ENCODE measurements at places on chromosomes 1 and 21. TPM values are rescaled to one million over a fixed set of nuclear protein-coding genes. Genes with fewer than 3 reads are reported as not detected.

LRRC71 gene
- 0.11 TPM for total RNA-seq

C1orf116 gene
- 0.21 TPM for total RNA-seq

FCAMR gene
- not detected for total RNA-seq

GRCh38 chr1:78620666-78621065 lies 418 bp downstream of the IFI44L start:
- H3K27me3 ChIP-seq, result no peaks in the 10 kb centered on the region
- no peak overlapping the region for H3K4me3 ChIP-seq
- DNase-seq, result no peak
- no peaks in the 10 kb centered on the region for H3K36me3 ChIP-seq
- peaks cover 6% of the 10 kb centered on the region for H3K4me1 ChIP-seq
- H3K27ac ChIP-seq, result no peak overlapping the region

GRCh38 chr1:70843452-70843851 lies 204.2 kb downstream of the PTGER3 start:
- no peak for DNase-seq
- no peaks in the 10 kb centered on the region for H3K27me3 ChIP-seq
- H3K4me3 ChIP-seq, result no peak overlapping the region
- no peaks in the 10 kb centered on the region for H3K36me3 ChIP-seq

- H3K4me1 ChIP-seq, result peaks cover 12% of the 10 kb centered on the region
- H3K4me3 ChIP-seq, result no peak overlapping the region
- DNase-seq, result no peak
- H3K27me3 ChIP-seq, result no peaks in the 10 kb centered on the region
- H3K27ac ChIP-seq, result no peak overlapping the region
Observed at GRCh38 chr1:94285031-94285654, 47.8 kb upstream of the ARHGAP29 start.

- DNase-seq, result peak; percentile 72
- H3K36me3 ChIP-seq, result no peaks in the 10 kb centered on the region
- H3K27ac ChIP-seq, result no peak overlapping the region
- H3K4me3 ChIP-seq, result no peak overlapping the region
- peaks cover 4% of the 10 kb centered on the region for H3K27me3 ChIP-seq
- no peaks in the 10 kb centered on the region for H3K4me1 ChIP-seq
Observed at GRCh38 chr1:93021539-93022134, 57.4 kb upstream of the MTF2 start.
